ENCODE measurements at places on chromosomes 3 and 15. TPM values are rescaled to one million over a fixed set of nuclear protein-coding genes. Genes with fewer than 3 reads are reported as not detected.

The P2RY14 gene
- total RNA-seq, result not detected

The CCDC39 gene
- not detected for total RNA-seq

The POLR2H gene
- 75.5 TPM for total RNA-seq

The PLAAT1 gene
- 1.2 TPM for total RNA-seq

The AGBL1 gene
- not detected for total RNA-seq

The UMPS gene
- total RNA-seq, result 10.1 TPM

The CLDN16 gene
- total RNA-seq, result not detected

The EDEM1 gene
- 72.1 TPM for total RNA-seq

The TM6SF1 gene
- 7.5 TPM for total RNA-seq

The FRMD4B gene
- total RNA-seq, result 3.0 TPM

The NR1I2 gene
- total RNA-seq, result not detected

The LIPH gene
- total RNA-seq, result under 0.01 TPM

The ZNF592 gene
- total RNA-seq, result 13.8 TPM

The TGM5 gene
- not detected for total RNA-seq

The ARHGAP31 gene
- total RNA-seq, result 3.0 TPM

The P2RY13 gene
- total RNA-seq, result not detected

The PRRT3 gene
- total RNA-seq, result 3.6 TPM

The PPCDC gene
- 16.8 TPM for total RNA-seq

The FHIT gene
- total RNA-seq, result 1.3 TPM

The ALDH1A2 gene
- total RNA-seq, result 2.7 TPM

The HTR3E gene
- total RNA-seq, result not detected

The PSMA4 gene
- total RNA-seq, result 244 TPM

The ERICH6 gene
- total RNA-seq, result 0.48 TPM

The PTH1R gene
- total RNA-seq, result 1.4 TPM

The SI gene
- not detected for total RNA-seq

The ROPN1 gene
- total RNA-seq, result not detected

The PLIN1 gene
- total RNA-seq, result 0.72 TPM

The AADAC gene
- 1.3 TPM for total RNA-seq
